Right renal pelvis (tissue), 4 donors: ENCODE measurements at places on chromosomes 6 and 20. TPM values are rescaled to one million over a fixed set of nuclear protein-coding genes. Genes with fewer than 3 reads are reported as not detected.

The GSTA1 gene
- polyA plus RNA-seq = 2.4 TPM

The CALHM4 gene
- 0.49 TPM for polyA plus RNA-seq

The CRISP3 gene
- 0.42 TPM for polyA plus RNA-seq

The UBE2C gene
- 68.6 TPM for polyA plus RNA-seq

The IRAK1BP1 gene
- polyA plus RNA-seq = 13.3 TPM

The ZBTB24 gene
- polyA plus RNA-seq = 17.9 TPM

The EBF4 gene
- 34.2 TPM for polyA plus RNA-seq

The SLA2 gene
- polyA plus RNA-seq = 0.54 TPM

The BCKDHB gene
- polyA plus RNA-seq = 44.7 TPM
